ENCODE measurements at places on chromosomes 13 and 19. TPM values are rescaled to one million over a fixed set of nuclear protein-coding genes. Genes with fewer than 3 reads are reported as not detected.

GRCh38 chr13:114211446-114212157 is 23.1 kb upstream of the CDC16 start:
- no peak for DNase-seq
- H3K27ac ChIP-seq = no peak overlapping the region
- no peaks in the 10 kb centered on the region for H3K36me3 ChIP-seq
- no peaks in the 10 kb centered on the region for H3K4me1 ChIP-seq
- H3K27me3 ChIP-seq = peaks cover 20% of the 10 kb centered on the region

- peaks cover 32% of the 10 kb centered on the region for H3K4me1 ChIP-seq
- no peaks in the 10 kb centered on the region for H3K36me3 ChIP-seq
- no peak for DNase-seq
- no peak overlapping the region for H3K4me3 ChIP-seq
- no peak overlapping the region for H3K27ac ChIP-seq
These were observed 249.0 kb downstream of the DLEU7 start for GRCh38 chr13:50594276-50595051.

DNA sequence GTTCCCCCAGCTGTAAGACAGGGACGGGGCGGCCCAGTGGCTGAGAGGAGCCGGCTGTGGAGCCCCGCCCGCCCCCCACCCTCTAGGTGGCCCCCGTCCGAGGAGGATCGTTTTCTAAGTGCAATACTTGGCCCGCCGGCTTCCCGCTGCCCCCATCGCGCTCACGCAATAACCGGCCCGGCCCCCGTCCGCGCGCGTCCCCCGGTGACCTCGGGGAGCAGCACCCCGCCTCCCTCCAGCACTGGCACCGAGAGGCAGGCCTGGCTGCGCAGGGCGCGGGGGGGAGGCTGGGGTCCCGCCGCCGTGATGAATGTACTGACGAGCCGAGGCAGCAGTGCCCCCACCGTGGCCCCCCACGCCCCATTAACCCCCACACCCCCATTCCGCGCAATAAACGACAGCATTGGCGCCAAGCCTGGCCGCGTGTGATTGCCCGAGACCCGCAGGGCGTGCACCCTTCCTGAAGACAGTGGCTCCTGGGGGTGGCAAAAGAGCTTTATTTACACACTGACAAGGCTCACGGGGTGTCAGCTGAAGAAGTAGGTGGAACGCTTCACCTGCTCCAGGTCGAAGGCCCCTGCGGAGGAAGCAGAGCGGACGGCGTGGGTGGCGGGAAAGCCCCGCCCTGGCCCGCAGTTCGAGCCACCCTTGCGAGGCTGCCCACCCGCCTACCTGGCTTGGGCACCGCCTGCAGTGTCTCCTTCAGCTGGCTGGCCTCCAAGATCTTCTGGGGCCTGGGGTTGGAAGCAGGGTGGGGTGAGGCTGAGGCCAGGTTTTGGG is 16.4 kb downstream of the POLRMT start:
- peak; percentile 83 for DNase-seq
- peaks cover 3% of the 10 kb centered on the region for H3K4me1 ChIP-seq
- H3K36me3 ChIP-seq = peaks cover 6% of the 10 kb centered on the region

GRCh38 chr13:30786648-30787047 is 51.3 kb downstream of the ALOX5AP start:
- no peak for DNase-seq
- no peak overlapping the region for H3K4me3 ChIP-seq
- H3K27me3 ChIP-seq = no peaks in the 10 kb centered on the region
- peaks cover 10% of the 10 kb centered on the region for H3K4me1 ChIP-seq

DNA sequence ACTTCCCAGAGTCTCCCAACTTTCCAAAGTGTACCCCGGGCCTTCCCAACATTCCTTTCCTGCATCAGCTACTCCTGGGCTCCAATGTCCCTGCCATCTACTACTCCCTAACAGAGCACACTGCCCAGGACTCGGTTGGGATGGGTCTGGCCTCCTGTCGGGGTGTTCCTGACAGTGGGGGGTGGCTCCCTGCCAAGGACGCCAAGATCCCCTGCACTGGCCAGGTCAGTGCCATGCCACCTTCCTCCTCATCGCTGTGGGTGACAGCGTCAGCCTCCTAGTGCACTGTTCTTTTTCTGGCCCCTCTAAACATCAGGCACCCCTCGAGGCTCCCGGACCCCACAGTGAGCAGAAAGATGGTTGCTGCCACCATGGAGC is 13.8 kb downstream of the EPS15L1 start:
- no peaks in the 10 kb centered on the region for H3K27me3 ChIP-seq
- H3K27ac ChIP-seq = peak overlapping the region; percentile 35
- DNase-seq = peak; percentile 76

DNA sequence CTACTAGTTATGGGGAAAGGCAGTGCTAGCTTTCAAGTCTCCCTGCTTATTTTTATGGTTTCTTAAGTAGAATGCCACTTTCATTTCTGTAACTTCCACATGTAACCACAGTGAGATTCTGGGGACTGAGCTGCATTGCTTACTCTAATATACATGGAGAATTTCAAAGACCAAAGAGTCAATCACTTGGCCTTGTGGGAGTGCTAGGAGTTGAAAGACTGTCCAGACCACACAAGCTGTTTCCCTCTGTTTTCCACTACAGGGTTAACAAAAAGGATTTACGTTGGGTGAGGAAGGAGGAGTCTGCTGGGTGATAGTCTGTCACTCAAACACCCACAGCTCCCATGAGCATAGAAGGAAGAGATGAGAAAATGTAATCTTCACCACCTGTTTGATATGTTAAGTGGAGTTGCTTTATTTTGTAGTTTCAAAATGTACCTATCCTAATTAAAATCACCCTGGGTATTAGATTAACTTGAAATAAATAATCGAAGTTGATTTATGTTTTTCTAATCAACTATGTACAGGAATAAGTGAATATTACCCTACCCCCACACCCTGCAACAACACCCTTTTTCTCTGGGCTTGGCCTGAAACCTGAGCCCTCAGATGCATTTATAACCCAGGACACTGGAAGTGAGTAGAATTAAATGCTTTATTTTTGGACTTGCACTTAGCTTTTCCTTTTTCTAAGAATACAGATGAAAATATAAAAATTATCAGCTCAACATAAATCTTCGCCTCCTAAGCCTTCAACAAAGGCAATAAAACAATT is 225.8 kb upstream of the SLC10A2 start:
- no peak for DNase-seq
- no peaks in the 10 kb centered on the region for H3K4me1 ChIP-seq
- no peaks in the 10 kb centered on the region for H3K27me3 ChIP-seq
- no peak overlapping the region for H3K4me3 ChIP-seq

DNA sequence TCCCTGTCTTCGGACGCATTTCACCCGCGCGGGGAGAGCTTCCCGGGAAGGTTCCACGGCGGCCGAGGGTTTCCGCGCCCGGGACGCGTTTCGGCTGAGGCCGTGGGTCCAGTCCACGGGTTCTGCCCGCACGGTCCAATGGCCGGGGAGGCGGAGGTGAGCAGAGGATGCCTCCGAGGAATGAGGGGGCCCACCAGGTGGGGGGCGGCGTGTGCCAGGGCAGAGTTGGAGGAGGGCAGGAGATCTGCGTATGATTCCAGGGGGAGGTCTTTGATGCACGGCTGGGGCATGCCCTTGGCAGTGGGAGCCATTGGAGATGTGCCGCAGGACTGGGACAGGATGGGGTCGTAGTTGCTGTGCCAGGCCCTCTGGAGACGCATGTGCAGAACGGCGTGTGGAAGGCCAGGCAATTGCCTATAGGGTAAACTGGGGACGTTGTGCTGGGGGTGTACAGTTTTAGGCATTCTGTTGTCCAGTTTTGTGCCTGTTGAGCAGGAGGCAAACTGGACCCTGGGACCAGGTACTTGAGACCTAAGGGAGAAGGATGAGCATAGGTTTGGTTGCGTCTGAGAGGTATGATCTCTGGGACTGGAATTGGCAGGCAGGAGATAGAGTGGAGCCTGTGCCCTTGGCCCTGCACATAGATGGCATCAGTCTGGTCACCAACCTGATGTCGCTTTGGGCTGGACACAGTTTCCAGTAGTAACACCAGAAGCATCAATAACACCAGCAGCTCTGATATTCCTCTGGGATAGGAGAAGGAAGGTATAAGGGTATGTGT is 751 bp downstream of the ZNF584 start:
- no peaks in the 10 kb centered on the region for H3K27me3 ChIP-seq
- peak overlapping the region; percentile 88 for H3K27ac ChIP-seq
- peak; percentile 87 for DNase-seq
- peaks cover 17% of the 10 kb centered on the region for H3K4me1 ChIP-seq
- H3K36me3 ChIP-seq = no peaks in the 10 kb centered on the region
- H3K4me3 ChIP-seq = peak overlapping the region; percentile 96

DNA sequence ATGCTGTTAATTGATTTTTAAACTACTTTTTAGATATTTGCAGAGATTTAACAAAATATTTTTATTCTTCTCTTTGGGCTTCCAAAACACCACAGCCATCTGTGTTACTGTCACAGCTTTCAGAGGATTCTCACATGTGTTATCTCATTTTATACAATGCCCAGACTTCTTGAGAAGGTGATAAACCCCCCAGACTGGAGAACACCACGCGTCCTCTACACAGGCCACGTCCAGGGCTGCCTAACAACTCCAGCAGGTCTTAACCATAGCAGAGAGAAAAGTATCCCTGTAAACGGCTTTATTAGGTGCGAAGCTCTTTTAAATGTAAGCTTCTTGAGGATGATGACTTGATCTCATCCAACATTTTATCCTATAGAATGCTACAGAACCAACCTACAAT is 2.0 kb downstream of the GPR183 start:
- H3K4me1 ChIP-seq = peaks cover 26% of the 10 kb centered on the region
- no peaks in the 10 kb centered on the region for H3K36me3 ChIP-seq
- no peak overlapping the region for H3K27ac ChIP-seq
- no peaks in the 10 kb centered on the region for H3K27me3 ChIP-seq

GRCh38 chr19:13866463-13867046 is 10.4 kb upstream of the NANOS3 start:
- peaks cover 6% of the 10 kb centered on the region for H3K4me1 ChIP-seq
- H3K27me3 ChIP-seq = peaks cover 8% of the 10 kb centered on the region
- H3K36me3 ChIP-seq = no peaks in the 10 kb centered on the region
- H3K27ac ChIP-seq = no peak overlapping the region
- DNase-seq = peak; percentile 19
- peak overlapping the region; percentile 74 for H3K4me3 ChIP-seq

DNA sequence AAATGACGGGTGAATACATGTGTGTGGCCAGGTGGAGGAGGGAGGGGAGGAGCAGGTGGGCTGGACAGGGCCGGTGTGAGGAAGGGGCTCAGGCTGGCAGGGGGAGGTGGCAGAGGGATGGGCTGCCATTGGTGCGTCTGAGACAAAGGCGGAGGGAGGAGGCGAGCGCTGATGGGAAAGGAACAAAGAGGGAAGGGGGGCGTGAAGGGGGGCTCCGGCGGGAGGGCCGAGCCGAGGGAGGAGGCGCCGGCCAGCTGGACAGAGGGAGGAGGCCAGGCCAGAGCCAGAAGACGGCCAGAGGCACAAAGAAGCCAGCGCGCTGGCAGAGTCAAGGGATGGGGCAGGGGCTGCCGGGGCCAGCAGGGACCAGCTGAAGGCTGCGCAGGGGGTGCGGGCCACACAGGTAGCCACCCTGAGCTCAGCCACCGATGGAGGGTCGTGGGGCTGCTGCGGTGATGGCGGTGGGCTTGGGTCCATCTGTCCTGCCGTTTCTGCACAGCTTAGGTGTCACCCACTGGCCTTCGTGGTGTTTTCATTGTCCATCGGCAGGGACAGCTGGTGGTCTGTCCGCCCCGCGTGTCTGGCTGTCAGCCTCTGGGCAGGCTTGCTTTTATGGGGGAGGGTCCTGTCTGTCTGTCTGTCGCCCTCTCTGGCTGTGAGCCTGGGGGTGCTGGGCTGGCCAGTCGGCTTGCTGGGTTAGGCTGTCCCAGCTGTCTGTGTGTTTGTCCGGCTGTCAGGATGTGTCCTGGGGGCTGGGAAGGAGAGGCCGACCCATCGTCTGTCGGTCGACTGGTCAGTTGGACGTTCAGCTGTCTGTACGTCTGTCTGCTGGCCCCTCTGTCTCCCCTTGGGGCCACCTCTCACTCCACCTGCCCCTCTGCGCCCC is 2.2 kb downstream of the APC2 start:
- H3K4me3 ChIP-seq = no peak overlapping the region
- H3K27me3 ChIP-seq = peaks cover 89% of the 10 kb centered on the region
- no peaks in the 10 kb centered on the region for H3K4me1 ChIP-seq
- no peak overlapping the region for H3K27ac ChIP-seq
- no peaks in the 10 kb centered on the region for H3K36me3 ChIP-seq

- peaks cover 5% of the 10 kb centered on the region for H3K4me1 ChIP-seq
- no peaks in the 10 kb centered on the region for H3K36me3 ChIP-seq
- no peak for DNase-seq
- no peaks in the 10 kb centered on the region for H3K27me3 ChIP-seq
- H3K4me3 ChIP-seq = no peak overlapping the region
These were observed 21.2 kb upstream of the DOCK9 start for GRCh38 chr13:98998831-98999638.

DNA sequence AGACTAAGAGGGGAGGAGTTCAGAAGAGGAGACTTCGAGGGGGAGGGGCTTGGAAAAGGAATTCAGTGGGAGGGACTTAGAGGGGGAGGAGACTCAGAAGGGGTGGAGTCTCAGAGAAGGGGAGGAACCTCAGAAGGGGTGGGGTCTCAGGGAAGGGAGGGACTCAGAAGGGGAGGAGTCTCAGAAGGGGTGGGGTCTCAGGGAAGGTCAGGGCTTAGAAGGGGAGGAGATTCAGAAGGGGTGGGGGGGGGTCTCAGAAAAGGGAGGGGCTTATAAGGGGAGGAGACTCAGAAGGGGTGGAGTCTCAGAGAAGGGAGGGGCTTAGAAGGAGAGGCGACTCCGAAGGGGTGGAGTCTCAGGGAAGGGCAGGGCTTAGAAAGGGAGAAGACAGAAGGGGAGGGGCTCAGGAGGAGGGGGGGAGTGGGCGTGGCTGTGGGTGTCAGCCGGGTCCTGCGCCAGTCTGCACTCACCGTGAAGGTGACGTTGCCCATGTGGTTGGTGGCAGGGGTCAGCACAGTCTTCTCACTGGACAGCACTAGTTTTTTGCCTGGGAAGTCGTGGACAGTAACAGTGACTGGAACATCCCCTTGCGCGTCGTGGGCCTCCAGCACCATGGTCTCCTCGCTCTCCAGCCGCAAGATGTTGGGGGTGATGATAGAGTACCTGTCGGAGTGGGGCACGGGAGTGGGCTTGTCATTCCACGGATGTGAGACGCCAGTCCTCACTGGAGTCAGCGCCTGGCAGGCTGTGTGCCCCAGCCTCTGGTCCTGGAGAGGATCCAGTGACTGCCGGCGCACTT is 1.5 kb downstream of the C3 start:
- H3K36me3 ChIP-seq = no peaks in the 10 kb centered on the region
- H3K4me1 ChIP-seq = peaks cover 12% of the 10 kb centered on the region
- H3K4me3 ChIP-seq = no peak overlapping the region
- H3K27ac ChIP-seq = no peak overlapping the region

The PLIN4 gene
- under 0.01 TPM for total RNA-seq

The FLT1 gene
- under 0.01 TPM for total RNA-seq

The THSD8 gene
- total RNA-seq = not detected

The APC2 gene
- 0.29 TPM for total RNA-seq

All from osteoblast (primary cell).